ENCODE measurements at places on chromosomes 12 and 14.

DNA sequence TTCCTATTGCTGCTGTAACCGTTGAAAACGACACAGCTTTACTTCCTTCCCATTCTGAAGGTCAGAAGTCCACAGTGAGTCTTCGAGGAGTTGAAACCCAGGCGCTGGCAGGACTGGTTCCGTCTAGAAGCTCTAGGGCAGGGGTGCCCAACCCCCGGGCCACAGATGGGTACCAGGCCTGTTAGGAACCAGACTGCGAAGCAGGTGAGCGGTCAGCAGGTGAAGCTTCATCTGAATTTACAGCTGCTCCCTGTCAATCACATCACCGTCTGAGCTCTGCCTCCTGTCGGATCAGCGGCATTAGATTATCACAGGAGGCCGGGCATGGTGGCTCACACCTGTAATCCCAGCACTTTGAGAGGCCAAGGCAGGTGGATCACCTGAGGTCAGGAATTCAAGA is 12.6 kb upstream of the SFSWAP start:
- no peak for DNase-seq
- peaks cover 57% of the 10 kb centered on the region for H3K27me3 ChIP-seq
- H3K36me3 ChIP-seq, result no peaks in the 10 kb centered on the region
- H3K4me3 ChIP-seq, result no peak overlapping the region

DNA sequence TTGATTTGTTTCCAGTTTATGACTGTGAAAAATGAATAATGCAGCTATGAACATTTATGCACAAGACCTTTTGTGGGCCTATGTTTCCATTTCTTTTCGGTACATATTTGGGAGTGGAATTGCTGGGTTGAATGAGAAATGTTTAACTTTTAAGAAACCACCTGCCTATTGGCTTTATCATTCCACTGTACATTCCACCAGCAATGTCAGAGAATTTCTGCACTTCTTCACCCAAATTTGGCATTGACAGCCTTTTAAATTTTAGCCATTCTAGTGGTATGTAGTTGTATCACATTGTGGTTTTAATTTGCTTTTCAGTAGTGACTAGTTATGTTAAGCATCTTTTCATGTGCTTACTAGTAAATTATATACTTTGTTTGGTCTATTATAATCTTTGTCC is 317.0 kb upstream of the TMTC1 start:
- no peaks in the 10 kb centered on the region for H3K36me3 ChIP-seq
- no peaks in the 10 kb centered on the region for H3K27me3 ChIP-seq
- no peak overlapping the region for H3K27ac ChIP-seq
- no peak for DNase-seq

DNA sequence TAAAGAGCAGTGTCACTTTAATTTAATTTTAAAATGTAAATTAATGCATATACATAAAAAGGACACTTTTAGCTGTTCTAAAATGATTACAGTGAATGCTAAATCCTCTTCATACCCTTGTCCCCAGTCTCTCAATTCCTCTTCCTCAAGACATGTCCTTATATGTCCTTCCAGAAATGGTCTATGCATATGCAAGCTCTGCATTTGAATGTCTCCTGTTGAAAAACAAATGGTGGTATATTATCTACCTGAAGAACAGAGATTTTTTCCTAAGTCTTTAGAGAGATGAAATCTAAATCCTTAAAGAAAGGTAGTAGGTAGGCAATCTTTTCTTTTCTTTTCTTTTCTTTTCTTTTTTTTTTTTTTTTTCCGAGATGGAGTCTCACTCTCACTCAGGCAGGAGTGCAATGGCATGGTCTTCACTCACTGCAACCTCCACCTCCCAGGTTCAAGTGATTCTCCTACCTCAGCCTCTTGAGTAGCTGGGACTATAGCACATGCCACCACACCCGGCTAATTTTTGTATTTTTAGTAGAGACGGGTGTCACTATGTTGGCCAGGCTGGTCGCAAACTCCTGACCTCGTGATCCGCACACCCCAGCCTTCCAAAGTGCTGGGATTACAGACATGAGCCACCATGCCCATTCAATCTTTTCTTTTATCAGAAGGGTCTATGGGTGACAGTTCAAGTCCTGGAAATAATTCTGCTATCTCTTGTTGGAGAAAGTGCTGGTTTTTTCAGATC is 180.5 kb downstream of the PRKCH start:
- no peak overlapping the region for H3K4me3 ChIP-seq
- H3K27me3 ChIP-seq, result no peaks in the 10 kb centered on the region
- H3K36me3 ChIP-seq, result peaks cover 7% of the 10 kb centered on the region
- no peak for DNase-seq
- no peaks in the 10 kb centered on the region for H3K4me1 ChIP-seq
- H3K27ac ChIP-seq, result no peak overlapping the region

- H3K4me3 ChIP-seq, result no peak overlapping the region
- DNase-seq, result no peak
- 0 out of 2 replicates have a peak, but pooled peaks cover 6% of the 10 kb centered on the region for H3K4me1 ChIP-seq
- H3K36me3 ChIP-seq, result no peaks in the 10 kb centered on the region
Observed at GRCh38 chr12:81350309-81350708, 272.4 kb downstream of the ACSS3 start.

DNA sequence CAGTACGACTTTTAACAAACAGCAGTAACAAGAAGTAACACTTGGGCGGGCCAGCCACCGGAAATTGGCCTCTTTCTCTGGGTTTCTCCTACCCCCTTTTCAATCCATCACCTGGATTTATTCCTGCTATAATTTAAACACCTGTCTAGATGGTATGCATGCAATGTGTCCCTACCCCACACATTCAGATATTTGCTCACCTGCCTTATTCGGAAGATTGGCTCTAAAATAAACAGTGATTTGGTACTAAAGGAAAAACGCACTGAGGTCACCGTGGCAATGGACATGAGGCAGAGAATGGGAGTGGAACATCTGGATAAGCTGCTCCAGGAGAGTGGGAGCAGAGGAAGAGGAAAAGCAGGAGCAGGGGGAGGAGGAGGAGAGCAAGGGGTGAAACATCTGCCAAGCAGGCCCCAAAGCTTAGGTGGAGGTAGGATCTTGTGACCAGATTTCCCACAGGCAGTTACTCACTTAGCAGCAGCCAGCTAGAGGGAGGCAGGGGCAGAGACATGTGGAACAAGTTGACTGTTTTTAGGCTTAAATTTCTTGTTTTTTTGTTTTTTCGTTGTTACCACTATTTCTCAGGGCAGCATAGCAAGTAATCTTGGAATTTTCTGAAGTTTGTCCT is 150.9 kb downstream of the TTLL5 start:
- H3K27me3 ChIP-seq, result no peaks in the 10 kb centered on the region
- no peaks in the 10 kb centered on the region for H3K36me3 ChIP-seq
- no peak for DNase-seq
- H3K4me3 ChIP-seq, result no peak overlapping the region
- no peaks in the 10 kb centered on the region for H3K4me1 ChIP-seq

GRCh38 chr12:3613641-3614395 is 122.8 kb downstream of the PRMT8 start:
- H3K4me1 ChIP-seq, result no peaks in the 10 kb centered on the region
- H3K27ac ChIP-seq, result no peak overlapping the region
- H3K4me3 ChIP-seq, result no peak overlapping the region
- H3K36me3 ChIP-seq, result no peaks in the 10 kb centered on the region
- DNase-seq, result no peak

DNA sequence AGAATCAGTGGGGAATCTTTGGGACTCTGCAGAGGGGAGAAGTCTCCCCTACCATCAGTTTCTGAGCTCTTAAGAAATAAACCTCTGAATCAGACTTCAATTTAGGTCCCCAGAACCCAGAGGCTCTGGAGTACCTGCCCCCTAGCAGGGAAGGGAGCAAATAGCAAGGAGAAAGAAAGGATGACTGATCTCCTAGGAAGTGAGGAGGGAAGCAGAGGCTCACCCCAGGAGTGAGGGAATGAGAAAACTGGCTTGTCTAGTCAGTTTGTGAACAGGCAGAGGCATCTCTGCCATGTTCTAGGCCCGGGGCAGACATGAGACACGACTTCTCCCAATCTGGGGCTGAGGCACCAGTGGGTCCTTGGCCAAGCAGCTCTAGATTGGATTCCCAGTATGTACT is 24.3 kb upstream of the SMUG1 start:
- H3K27ac ChIP-seq, result no peak overlapping the region
- DNase-seq, result no peak
- H3K4me3 ChIP-seq, result no peak overlapping the region
- peaks cover 4% of the 10 kb centered on the region for H3K4me1 ChIP-seq

Data from PC-9 (cell line).